ENCODE measurements at places on chromosomes 11 and 22.

DNA sequence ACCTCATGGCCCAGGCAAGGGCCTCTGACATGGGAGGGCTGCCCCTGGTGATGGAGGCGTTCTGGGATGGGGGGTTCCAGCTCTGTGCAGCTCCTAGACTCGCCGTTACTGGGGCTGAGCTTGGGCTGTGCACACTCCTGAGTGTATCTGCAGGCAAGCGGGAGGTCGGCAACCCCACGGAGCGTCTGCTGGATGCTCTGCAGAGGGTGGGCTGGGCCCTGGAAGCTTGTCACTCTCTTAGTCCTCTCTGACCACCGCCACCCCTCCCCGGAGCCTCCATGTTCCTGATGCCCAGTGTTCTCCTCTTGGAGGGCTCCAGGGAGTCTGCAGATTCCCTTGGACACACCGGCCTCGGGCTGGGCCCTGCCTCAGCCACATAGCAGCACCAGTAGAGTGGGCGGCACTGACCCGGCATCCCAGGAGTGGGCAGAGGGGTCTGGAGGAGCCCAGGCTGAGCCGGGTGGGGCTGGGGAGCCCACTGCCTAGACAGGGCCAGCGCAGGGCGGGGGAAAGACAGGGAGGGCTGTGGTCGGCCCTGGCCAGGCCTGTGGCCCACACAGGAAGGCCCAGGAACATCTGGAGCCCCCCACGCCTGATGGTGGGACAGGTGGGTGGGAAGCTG is 20.6 kb upstream of the MUC5B start:
- no peak for DNase-seq

GRCh38 chr11:128902515-128903066 is 11.4 kb downstream of the KCNJ5 start:
- no peak for DNase-seq

- DNase-seq: no peak
These were observed 509.0 kb downstream of the BUD13 start for GRCh38 chr11:116263770-116264169.

- DNase-seq: no peak
These were observed 11.4 kb upstream of the BRD1 start for GRCh38 chr22:49838771-49839717.

DNA sequence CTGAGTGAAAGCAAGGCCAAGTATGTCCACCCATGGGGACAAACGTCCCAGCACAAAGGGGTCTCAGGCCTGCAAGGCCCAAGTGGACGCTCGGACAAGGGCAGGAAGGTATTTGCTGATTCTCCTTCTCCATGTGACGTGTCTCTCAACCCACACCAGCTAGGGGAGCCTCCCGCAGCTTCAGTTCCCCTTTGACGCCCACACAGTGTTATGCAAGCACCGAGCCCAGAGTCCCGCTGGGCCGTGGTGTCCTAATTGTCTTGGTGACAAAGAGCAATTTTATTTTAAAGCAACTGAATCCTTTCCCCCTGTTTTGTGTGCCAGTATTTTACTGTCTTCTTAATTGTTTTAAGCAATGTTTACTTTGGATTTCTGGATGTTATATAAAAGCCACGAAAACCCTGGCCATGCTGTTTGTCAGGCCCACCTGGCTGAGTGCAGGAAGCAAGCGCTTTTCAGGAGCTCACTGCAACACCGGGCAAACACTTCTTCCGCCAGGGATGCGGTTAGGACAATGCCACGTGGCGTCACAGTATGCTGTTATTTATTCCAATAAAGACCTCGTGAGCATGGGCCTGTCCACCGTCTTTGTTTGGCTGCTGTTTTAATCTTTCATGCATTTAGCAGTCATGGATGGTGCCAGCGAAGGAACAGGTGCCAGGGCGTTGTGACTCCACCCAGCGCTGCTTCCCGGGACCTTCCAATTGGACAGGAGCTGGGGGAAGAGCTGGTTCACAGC is 8.2 kb upstream of the PARVG start:
- DNase-seq: peak; percentile 29

DNA sequence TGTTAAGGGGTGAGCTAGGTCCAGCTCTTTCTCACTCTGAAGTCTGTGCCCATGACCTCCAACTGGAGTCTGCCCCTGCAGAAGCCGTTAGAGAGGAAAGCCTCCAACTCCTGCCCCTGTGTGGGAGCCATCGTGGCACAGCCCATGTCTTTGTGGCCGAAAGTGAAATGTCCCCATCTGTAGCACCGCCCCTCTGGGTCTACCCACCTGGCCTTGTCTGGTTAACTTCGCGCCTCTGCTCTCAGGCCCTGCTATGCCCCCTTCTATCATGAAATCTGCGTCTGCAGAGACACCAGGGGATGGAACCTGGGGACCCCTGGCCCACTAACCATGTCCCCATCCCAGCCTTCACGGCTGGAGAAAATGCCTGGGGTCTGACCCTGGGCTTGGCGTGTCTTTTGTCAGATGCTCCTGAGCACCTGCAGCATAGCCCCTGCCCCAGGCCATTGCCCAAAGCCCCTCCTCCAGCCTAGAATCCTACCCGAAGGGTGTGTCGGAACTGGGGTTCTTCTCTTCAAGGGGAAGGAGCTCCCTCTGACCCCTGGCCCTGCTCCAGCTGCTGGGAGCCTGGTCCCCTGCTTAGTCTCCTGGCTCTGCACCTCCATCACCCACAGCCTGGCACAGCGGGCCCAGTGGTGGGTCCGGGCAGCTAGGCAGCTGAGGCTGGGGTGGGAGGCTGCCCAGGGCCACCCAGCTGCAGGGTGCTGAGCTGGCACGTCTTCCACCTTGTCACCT is 35.8 kb upstream of the HMOX1 start:
- DNase-seq: no peak

DNA sequence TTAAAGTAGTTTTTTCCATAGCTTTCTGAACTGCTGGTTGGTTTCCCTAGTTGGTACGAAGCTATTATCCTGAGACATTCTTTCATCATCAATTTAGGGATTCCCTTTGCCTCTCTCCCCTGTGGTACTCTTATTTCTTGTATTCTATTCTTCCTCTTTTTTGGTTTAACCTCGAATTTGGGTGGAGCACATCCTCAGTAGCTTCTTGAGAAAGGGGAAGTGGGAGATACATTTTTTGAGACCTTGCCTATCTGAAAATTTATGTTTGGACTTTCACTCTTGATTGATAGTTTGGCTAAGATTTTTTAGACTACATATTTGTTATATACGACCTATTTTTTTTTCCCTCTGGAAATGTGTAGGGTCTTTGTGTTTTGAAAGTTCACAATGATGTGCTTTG is 121.7 kb upstream of the ZBED5 start:
- DNase-seq: no peak

DNA sequence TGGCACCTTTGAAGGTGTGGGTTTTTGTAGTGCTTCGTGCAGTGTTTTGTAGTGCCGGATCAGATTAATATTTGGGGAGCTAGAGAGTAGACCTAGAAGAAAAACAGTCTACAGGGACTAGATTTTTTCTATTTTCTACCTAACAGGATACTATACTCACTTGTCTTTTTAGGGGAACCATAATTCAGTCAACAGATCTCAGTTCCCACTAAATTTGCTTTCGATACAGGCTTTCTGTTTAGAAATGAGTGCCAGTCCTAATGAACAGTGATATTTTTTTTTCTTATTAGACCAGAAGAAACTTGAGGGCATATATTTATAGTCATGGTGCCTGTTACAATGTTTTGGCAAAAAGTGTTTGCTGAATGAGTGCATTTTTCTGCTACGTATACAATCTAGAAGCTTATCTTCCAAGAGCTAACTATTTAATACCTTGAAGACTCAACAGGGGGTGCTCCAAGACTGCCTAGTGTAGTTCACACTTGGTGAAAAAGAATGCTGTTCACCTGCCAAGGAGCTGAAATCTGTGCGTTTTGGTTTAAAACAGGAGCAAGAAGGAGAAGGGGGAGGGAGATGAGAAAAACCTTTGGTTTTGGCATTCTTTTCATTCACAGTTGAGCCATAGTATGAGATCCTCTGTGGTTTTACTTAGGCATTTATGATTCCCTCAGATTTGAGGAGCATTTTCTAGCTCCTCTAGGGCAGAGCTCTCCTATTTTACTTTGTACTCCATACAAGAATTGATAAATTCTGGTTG is 44.9 kb upstream of the VSTM5 start:
- no peak for DNase-seq

DNA sequence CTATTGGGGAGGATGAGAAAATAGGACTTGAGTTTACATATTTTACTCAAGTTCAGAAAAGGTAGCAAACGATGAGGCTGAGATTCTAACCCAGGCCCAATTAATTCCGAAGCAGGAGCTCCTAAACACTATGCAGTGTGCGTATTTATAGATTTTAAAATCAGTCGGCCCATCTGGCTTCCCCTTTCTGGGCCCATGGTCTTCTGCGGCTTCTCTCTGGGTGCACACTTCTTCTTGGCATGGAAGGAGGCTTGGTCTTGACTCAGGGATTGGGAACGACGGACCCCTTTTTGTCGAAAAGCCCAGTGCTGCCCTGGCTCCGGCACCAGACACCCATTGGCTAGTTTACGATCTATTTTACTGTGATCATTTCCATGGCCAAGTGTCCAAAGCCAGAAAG is 1433.8 kb downstream of the BRD1 start:
- DNase-seq: no peak

GRCh38 chr22:43312608-43313007 is 30.6 kb downstream of the SCUBE1 start:
- DNase-seq: no peak

DNA sequence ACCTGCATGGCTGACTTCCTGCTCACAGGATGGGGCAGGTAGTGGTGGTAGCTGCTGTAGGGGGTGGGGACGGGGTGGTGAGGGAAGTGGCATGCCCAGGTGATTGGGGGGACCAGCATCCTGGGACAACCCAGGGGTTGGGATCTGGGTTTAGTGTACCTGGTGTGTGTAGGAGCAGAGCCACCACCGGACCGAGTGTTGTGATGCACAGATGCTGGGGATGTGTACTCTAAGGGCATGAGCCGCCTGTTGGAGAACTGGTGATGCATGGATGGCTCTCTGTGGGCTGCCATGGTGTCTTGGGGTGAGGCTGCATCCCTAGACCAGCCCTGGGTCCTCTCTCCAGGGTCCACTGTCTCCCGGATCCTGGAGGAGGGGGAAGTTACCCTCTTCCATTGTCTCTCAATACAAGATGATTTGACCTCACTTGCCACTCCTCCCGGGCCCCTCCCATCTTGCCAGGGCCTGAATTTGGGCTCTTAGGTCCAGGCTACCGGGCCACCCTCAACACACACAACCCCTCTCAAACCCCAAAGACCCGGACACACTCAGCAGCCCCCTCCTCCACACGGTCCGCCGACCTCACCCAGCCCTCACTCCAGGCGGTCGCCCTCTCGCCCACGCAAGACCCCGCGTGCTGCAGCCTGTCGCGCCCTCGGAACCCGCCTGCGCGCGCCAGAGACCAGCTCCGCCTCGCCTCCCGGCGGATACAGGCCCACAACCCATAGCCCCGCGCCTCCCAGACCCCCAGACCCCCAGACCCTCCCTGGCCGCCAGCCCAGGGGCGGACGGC is 619 bp downstream of the LRRC75B start:
- DNase-seq: no peak

GRCh38 chr11:7869467-7869866 is 61.6 kb downstream of the OR10A6 start:
- no peak for DNase-seq

GRCh38 chr11:27861706-27862430 is 161.6 kb upstream of the BDNF start:
- no peak for DNase-seq

GRCh38 chr11:14111496-14111895 is 149.0 kb downstream of the SPON1 start:
- no peak for DNase-seq

- no peak for DNase-seq
These were observed 88.1 kb downstream of the SBF2 start for GRCh38 chr11:10205928-10206327.

DNA sequence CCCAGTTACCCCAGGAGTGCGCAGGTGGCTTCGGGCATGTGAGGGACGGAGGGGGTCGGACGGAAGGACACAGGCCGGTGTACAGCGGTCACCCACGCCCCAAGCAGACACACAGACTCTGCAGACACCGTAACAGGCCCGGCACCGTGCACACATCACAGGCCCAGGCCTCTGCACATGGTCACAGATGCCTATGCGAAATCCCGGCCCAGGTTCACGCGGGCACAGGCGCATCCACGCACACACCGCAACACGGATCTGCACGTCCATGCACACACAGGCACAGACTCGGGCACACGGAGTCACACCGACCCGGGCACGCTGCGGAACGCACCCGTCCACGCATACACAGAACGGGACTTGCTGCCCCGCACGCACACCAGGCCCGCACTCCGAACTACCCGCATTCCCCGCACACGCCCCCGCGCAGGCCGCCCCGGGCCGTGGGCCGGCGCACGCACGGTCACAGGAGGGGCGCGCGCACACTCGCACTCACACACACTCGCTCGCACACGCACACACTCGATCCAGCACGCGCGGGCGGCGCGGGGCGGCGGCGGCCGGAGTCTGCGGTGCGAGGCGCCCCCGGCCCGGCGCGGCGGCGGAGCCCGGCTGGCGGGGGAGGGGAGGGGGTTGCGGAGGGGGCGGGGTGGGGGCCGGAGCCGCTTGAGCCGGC is at the start of gene MGAT3:
Gene MGAT3, plus strand, starts transcription at position 491 of the 676 bp plus-strand sequence. CDS start 30,336 bp downstream, outside the sequence.
- DNase-seq: no peak

GRCh38 chr11:28528217-28528616 is 420.0 kb downstream of the METTL15 start:
- no peak for DNase-seq

DNA sequence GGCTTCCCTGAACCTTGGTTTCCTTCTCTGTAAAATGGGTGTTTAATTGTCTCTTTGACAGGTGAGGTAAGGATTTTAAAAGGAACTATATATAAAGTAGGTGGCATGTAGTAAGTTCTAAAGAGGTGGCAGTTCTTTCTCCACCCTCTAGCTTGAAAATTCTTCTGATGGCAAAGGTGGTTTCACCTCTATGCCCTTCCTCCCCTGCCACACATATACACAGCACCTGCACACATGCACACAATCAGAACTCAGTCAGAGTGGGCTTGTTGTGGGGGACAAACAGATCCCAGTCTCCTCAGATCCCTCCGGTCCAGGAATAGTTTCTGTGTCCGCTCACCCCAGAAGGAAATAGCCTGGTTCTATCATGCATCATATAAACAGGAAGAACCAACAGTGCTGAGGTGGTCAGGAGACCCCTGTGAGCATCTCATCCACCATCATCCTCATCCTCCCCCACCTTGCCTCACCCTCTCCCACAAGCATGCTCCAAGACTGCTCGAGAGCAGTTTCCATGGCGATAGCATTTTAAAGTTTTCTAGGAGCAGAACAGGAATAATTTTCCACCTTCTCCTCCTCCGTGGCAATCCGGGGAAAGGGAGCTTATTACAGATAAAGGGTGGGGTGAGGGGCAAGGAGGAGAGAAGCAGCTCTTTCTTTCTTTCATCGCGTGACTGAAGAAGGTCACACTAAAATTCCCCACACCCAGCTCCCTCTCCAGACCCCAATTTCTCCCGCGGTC is 123.6 kb downstream of the CHST1 start:
- no peak for DNase-seq

GRCh38 chr22:48068323-48068885 is 1306.0 kb downstream of the TBC1D22A start:
- no peak for DNase-seq

- DNase-seq: no peak
These were observed 2.1 kb downstream of the CCND1 start for GRCh38 chr11:69642913-69643632.

GRCh38 chr11:69854713-69855112 is 35.5 kb upstream of the FGF3 start:
- no peak for DNase-seq

GRCh38 chr11:9137293-9138132 is 46.1 kb upstream of the SCUBE2 start:
- DNase-seq: peak; percentile 67
